ENCODE measurements at places on chromosomes 2 and 18. TPM values are rescaled to one million over a fixed set of nuclear protein-coding genes. Genes with fewer than 3 reads are reported as not detected.

GORASP2 gene
- 34.7 TPM for total RNA-seq

IL36B gene
- not detected for total RNA-seq

MTLN gene
- 83.5 TPM for total RNA-seq

CCDC142 gene
- 8.0 TPM for total RNA-seq

RAB27B gene
- not detected for total RNA-seq

FAM161A gene
- total RNA-seq = 32.3 TPM

SERPINB7 gene
- total RNA-seq = not detected

DQX1 gene
- total RNA-seq = 0.49 TPM

LOXHD1 gene
- 0.06 TPM for total RNA-seq

DLX2 gene
- total RNA-seq = 16.0 TPM

RESP18 gene
- not detected for total RNA-seq

LRRC30 gene
- 0.90 TPM for total RNA-seq

CCDC74B gene
- total RNA-seq = 12.6 TPM

YES1 gene
- 54.3 TPM for total RNA-seq

ADD2 gene
- 0.72 TPM for total RNA-seq

UGT1A3 gene
- total RNA-seq = 0.42 TPM

RTTN gene
- 11.9 TPM for total RNA-seq

MRO gene
- 0.31 TPM for total RNA-seq

CNRIP1 gene
- 35.1 TPM for total RNA-seq

TPGS2 gene
- 127 TPM for total RNA-seq

MROH2A gene
- not detected for total RNA-seq

MAPRE2 gene
- 24.7 TPM for total RNA-seq

GNAL gene
- total RNA-seq = 16.8 TPM

GCKR gene
- 0.09 TPM for total RNA-seq

C2orf78 gene
- total RNA-seq = 0.10 TPM

MPP4 gene
- 0.62 TPM for total RNA-seq

MC2R gene
- total RNA-seq = not detected

SLC5A6 gene
- 27.4 TPM for total RNA-seq

DSC1 gene
- total RNA-seq = 0.05 TPM

FAM168B gene
- total RNA-seq = 59.9 TPM

OTOF gene
- 1.0 TPM for total RNA-seq

SP5 gene
- not detected for total RNA-seq

NEURL3 gene
- total RNA-seq = 0.20 TPM

Data from motor neuron (in vitro differentiated cells).